ENCODE measurements at places on chromosomes 16 and 17.

DNA sequence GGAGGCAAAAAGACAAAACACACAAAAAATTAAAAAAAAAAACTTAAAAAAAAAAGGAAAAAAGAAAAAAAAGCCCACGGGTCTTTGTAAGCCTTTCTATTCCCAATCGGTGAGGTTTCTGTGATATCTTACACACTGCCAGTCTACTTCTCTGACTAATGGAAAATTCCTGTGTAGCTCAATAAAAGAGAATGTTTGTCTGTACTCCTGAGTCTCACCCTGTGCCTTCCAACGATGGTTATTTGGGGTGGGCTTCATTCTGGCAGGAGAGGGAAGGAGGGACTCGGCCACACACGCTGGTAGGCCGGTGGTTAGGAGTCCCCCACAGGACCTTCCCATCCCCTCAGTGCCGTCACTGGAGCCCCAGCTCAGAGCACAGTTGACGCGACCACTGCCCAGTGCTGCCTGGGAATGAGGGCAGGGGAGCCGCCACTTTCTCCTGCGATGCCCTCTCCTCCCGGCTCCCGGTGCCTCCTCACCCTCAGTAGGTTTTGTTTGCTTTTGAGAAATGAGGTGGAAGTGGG is 68.0 kb downstream of the AMFR start:
- H3K36me3 ChIP-seq: peaks cover 4% of the 10 kb centered on the region
- DNase-seq: no peak
- peaks cover 23% of the 10 kb centered on the region for H3K4me1 ChIP-seq
- H3K27ac ChIP-seq: peak overlapping the region; percentile 89

DNA sequence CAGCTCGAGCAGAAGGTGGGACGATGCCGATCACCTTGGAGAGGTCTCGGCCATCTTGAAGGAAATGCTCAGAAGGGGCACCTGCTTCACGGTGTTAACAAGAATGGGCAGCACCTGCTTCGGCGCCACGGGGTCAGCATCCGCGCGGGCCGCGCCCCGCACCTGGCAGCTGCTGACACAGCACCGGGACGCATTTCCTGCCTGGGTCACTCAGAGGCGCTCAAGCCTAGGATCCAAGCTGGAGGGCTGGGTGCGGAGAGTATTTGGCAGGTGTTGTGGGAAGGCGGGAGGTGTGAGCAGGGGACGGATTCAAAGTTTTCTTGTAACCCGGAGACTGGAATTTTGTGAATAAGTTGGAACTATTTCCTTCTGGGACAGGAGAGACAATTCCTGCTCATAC is 39.3 kb upstream of the AKTIP start:
- H3K27ac ChIP-seq: no peak overlapping the region
- H3K4me3 ChIP-seq: no peak overlapping the region
- H3K36me3 ChIP-seq: no peaks in the 10 kb centered on the region
- DNase-seq: no peak

- H3K36me3 ChIP-seq: no peaks in the 10 kb centered on the region
- peaks cover 1% of the 10 kb centered on the region for H3K4me1 ChIP-seq
- H3K4me3 ChIP-seq: no peak overlapping the region
- no peak overlapping the region for H3K27ac ChIP-seq
- DNase-seq: no peak
These were observed 30.8 kb upstream of the RBBP6 start for GRCh38 chr16:24508614-24509013.

DNA sequence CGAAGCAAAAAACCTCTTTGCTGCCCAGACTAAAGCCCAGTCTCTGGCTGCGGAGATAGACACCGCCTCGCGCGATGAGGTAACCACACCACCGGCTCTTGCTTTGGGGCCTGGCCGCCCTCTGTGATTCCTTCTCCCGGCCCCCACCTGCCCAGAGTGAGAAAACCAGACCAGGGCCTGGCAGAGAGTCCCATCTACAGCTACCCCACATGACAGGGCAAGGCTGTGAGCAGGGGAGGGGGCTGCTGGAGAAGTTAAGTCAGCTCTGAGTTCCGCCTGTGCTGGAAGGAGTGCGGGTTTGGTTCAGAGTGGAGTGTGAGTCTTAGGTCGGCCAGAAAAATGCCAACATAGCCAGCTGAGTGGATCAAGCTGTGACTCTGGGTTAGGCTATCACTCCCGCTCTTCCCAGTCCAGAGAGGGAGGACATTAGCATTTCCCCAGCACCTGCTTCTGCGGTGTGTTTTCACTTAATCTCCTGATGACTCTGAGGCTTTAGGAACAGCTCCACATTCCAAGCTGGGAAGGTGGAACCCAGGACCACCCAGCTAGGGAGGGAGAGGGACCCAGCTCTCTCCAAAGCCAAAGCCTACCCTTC is 139.0 kb downstream of the RAB11FIP4 start:
- H3K4me3 ChIP-seq: no peak overlapping the region
- H3K27ac ChIP-seq: no peak overlapping the region
- H3K27me3 ChIP-seq: no peaks in the 10 kb centered on the region
- DNase-seq: no peak
- peaks cover 5% of the 10 kb centered on the region for H3K4me1 ChIP-seq

GRCh38 chr17:34252444-34253138 is 2.5 kb upstream of the CCL2 start:
- H3K4me3 ChIP-seq: no peak overlapping the region
- H3K27ac ChIP-seq: no peak overlapping the region
- H3K36me3 ChIP-seq: no peaks in the 10 kb centered on the region

GRCh38 chr16:75265911-75266701 is 14.7 kb upstream of the BCAR1 start:
- no peaks in the 10 kb centered on the region for H3K4me1 ChIP-seq
- H3K27me3 ChIP-seq: peaks cover 43% of the 10 kb centered on the region
- H3K27ac ChIP-seq: no peak overlapping the region
- H3K36me3 ChIP-seq: no peaks in the 10 kb centered on the region
- DNase-seq: no peak

DNA sequence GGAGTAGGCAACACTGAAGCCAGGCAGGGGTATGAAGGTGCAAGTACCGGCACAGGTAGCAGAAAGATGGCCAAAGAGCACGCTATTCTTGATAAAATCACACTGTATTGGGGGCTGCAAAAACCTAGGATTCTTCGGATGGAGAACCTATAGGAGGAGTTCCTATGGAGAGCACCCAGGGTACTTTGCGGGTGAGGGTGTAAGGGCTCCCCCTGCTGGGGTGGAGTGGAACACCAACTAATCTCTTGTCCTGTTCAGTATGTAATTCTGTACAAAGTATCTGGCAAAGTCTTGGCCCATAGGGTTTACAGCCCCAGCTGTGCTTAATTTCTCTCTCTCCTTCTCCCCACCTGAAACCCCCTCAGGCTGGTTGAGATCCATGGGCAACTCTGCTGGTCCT is 393.1 kb upstream of the ASIC2 start:
- DNase-seq: no peak
- H3K4me1 ChIP-seq: no peaks in the 10 kb centered on the region
- no peaks in the 10 kb centered on the region for H3K36me3 ChIP-seq
- no peak overlapping the region for H3K27ac ChIP-seq
- H3K27me3 ChIP-seq: no peaks in the 10 kb centered on the region

GRCh38 chr17:56290101-56290801 is 137.0 kb downstream of the ANKFN1 start:
- peak overlapping the region; percentile 14 for H3K4me3 ChIP-seq
- H3K27ac ChIP-seq: peak overlapping the region; percentile 41
- H3K4me1 ChIP-seq: peaks cover 12% of the 10 kb centered on the region
- H3K36me3 ChIP-seq: no peaks in the 10 kb centered on the region
- DNase-seq: no peak

GRCh38 chr17:35865412-35866340 is 3.0 kb downstream of the HEATR9 start:
- no peaks in the 10 kb centered on the region for H3K27me3 ChIP-seq
- no peak for DNase-seq
- peak overlapping the region; percentile 26 for H3K27ac ChIP-seq
- H3K36me3 ChIP-seq: peaks cover 34% of the 10 kb centered on the region

DNA sequence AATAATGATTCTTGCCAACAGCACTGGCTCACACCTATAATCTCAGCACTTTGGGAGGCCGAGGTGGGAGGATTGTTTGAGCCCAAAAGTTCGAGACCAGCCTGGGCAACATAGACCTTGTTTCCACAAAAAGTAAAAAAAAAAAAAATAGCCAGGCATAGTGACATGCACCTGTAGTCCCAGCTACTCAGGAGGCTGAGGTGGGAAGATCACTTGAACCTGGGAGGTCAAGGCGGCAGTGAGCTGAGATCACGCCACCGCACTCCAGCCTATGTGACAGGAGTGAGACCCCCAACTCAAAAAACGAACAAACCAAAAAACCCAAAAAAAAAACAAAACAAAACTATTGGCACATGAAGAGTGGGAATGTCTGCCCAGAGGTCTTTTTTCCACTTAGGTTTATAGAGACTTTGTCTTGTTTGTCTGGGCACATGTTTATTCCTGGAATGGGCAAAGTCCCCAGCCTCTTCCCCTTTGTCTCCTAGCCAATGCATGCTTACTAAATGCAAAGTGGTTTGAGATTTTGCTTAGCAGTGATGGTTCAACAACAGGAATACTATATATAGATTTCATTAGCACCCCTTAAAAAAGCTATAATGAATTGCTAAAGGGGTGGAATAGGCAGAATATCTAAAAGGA is 25.9 kb downstream of the NMT1 start:
- H3K27ac ChIP-seq: no peak overlapping the region
- H3K4me1 ChIP-seq: peaks cover 12% of the 10 kb centered on the region
- no peaks in the 10 kb centered on the region for H3K27me3 ChIP-seq
- DNase-seq: no peak
- no peak overlapping the region for H3K4me3 ChIP-seq
- peaks cover 36% of the 10 kb centered on the region for H3K36me3 ChIP-seq

DNA sequence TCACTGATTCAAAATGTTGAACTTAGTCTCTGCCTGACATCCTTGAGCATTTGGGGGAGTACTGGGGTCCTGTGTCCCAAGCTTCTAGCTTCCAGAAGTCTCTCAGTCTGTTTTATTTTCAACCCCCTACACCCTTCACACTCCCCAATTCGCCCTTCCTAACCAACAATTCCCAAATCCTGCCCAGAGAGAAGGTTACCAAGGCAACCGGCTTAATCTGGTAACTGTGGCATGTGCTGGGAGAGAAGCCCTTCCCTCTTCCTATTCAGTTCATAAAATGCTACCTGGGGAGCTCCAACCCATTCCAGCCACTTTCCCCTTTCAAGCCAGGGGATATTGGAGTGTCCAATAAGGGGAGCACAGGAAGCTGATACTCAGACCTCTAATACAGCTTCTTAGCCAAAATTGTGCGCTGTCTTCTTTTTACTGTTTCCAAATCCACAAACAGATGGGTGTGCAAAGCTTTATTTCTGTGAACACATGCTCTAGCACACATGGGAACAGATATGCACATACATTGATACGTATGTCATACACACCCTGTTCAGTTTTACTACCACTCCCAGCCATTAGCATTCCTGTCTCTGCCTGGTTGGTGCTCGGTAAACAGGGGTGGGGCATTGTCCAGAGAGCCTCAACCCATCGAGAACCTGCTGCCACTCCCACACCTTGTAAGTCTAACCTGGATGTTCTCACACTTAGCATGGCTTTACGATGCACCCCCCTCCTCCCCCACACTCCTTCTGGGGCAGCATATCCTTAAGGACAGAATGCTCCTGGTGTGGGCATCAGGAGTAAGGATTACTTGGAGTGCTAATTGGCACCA is 1.1 kb upstream of the RAPGEFL1 start:
- H3K27me3 ChIP-seq: no peaks in the 10 kb centered on the region
- H3K4me3 ChIP-seq: no peak overlapping the region
- H3K4me1 ChIP-seq: peaks cover 7% of the 10 kb centered on the region

GRCh38 chr17:79273660-79274059 is 199.0 kb downstream of the ENGASE start:
- no peaks in the 10 kb centered on the region for H3K4me1 ChIP-seq
- peaks cover 6% of the 10 kb centered on the region for H3K27me3 ChIP-seq
- H3K36me3 ChIP-seq: no peaks in the 10 kb centered on the region
- H3K27ac ChIP-seq: no peak overlapping the region
- H3K4me3 ChIP-seq: no peak overlapping the region

GRCh38 chr17:9424071-9424640 is 151.5 kb downstream of the STX8 start:
- H3K27me3 ChIP-seq: no peaks in the 10 kb centered on the region
- no peak overlapping the region for H3K27ac ChIP-seq
- H3K4me1 ChIP-seq: no peaks in the 10 kb centered on the region
- no peak overlapping the region for H3K4me3 ChIP-seq
- no peak for DNase-seq

DNA sequence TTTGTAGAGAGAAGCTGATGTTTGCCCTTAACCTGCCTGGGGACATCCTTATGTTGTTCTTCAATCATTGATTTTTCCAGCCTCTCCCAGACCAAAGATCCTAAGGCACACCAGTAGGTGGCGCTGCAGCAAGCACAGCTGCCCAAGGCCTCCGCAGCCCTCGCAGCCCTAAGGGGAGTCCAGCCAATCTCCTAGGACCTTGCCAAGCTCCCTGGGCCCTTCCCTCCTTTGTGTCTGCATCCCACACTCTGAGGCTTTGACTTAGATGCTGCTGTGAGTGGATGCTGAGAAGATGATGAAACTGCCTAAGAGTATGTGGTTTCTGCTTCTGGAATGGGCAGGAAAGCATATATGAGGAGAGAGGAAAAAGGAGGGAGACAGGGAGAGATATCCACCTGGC is 47.1 kb downstream of the SPACA3 start:
- no peaks in the 10 kb centered on the region for H3K4me1 ChIP-seq
- H3K27ac ChIP-seq: no peak overlapping the region
- H3K36me3 ChIP-seq: no peaks in the 10 kb centered on the region
- H3K27me3 ChIP-seq: peaks cover 25% of the 10 kb centered on the region
- no peak for DNase-seq

All from activated CD8-positive, alpha-beta memory T cell treated with anti-CD3 and anti-CD28 coated beads, Interleukin-2, amount 10 ng/mL, durations not matched to agents 7 days and 5 days (primary cell).